ENCODE measurements at places on chromosomes 12 and 14.

DNA sequence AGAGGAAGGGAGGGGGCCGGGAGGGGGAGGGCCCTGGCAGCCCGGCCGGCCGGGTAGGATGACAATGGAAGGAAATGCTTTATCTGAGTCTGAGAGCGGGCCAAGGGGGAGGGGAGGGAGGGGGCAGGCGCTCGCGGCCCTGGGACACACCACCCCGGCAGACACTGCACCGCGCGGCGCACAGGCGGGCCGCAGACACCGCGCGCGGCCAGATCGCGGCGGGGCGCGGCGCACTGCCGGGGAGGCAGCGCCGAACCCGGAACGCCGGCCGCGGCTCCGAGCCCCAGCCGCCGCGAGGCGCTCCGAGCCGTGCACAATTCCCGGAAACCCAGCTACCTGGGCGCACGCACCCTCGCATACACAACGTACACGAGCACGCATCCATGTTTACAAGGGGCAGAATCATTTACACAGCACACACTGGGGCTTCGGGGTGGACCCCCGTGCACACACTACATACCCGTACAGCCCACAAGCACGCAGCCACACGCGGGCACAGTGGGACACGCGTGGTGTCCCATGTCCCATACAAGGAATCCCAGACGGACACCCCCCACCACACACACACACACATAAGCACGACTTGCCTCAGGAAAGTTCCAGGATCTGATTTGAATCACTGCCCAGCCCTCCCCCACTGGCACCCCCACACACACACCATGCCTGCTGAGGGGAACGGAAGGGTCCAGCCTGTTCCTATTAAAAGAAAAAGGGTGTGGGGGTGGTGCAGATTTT is at the start of gene HDAC7:
Gene HDAC7, minus strand, starts transcription at position 8 of the 735 bp plus-strand sequence. CDS start 118 bp downstream, outside the sequence.
- peak; percentile 90 for DNase-seq

- DNase-seq, result no peak
These were observed 1203.5 kb upstream of the TMEM132C start for GRCh38 chr12:127063339-127064072.

GRCh38 chr14:30893819-30894218 is 19.5 kb downstream of the COCH start:
- DNase-seq, result no peak

GRCh38 chr14:102988054-102988453 is 65.6 kb downstream of the AMN start:
- DNase-seq, result no peak

- no peak for DNase-seq
These were observed 17.6 kb upstream of the AMIGO2 start for GRCh38 chr12:47097276-47097896.

- DNase-seq, result no peak
These were observed 85.5 kb downstream of the USP15 start for GRCh38 chr12:62345667-62346066.

DNA sequence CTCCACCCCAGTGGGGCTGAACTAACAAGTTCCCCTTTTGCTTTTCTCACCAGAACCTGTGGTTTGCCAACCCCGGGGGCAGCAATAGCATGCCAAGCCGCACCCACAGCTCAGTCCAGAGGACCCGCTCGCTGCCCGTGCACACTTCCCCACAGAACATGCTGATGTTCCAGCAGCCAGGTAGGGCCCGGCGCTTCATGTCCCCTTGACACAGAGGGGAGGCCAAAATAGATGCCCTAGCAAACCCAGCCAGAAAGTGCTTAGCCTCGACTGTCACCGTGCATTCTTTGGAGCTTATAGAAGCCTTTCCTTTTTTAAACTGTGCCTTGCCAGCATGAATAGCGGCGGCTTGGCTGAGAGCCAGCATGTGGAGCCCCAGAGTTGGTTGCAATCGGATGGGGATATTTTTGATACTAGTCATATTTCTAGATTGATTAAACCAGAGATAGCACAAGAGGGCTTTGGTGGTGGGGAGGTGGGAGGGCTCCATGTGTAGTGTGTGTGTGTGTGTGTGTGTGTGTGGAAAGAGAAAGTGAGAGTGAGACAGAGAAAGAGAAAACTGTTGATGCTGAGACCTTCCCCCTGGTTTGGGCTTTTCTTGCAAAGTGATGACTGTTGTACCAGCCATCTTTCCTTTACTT is 126.1 kb downstream of the GCH1 start:
- peak; percentile 90 for DNase-seq

GRCh38 chr14:53183056-53183455 is 29.9 kb upstream of the DDHD1 start:
- no peak for DNase-seq

GRCh38 chr14:22733829-22734228 is 32.7 kb upstream of the OXA1L start:
- no peak for DNase-seq

DNA sequence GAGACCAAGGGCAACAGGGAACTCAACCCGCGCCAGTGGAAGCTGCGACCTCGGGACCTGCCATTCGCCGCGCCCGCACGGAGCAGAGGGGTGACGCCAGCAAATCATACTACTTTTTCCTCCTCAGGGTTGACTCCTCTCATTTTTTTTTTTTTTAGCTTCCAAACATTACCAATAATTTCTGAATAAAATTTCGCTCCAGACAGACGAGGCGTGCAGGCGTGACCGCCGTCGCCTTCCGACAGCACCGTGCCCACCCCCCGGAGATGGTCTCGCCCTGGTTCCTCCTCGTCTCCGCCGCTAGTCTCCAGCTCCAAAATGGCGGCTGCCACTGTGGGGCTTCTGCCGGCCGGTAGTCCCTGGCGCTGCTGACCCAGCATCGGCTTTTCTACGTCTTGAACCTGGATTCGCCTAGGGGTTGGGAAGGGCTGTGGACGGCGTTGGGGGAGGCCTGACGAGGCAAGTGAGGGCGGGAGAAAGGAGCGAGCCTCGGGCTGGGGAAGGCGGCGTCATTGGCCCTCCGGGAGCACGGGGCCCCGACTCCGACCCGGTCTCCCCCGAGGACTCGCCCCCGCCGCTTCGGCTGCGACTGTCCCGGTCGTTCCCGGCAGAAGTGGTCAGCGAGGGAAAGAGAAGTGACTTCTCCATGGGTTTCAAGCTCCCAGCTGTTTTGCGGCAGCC is at the start of the genes CPSF2 and NDUFB1:
Gene CPSF2, plus strand, starts transcription at position 300 of the 681 bp plus-strand sequence. CDS start 9,016 bp downstream, outside the sequence.
Gene NDUFB1, minus strand, starts transcription at position 37 of the 681 bp plus-strand sequence. CDS start 4,069 bp downstream, outside the sequence.
- peak; percentile 82 for DNase-seq

GRCh38 chr14:26448181-26448855 is 149.5 kb downstream of the NOVA1 start:
- DNase-seq, result no peak

GRCh38 chr14:54918427-54918826 is 15.8 kb upstream of the GCH1 start:
- no peak for DNase-seq

All from fibroblast of skin of right quadriceps (primary cell).